Stimulated activated CD4-positive, alpha-beta T cell treated with anti-CD3 and anti-CD28 coated beads, Interleukin-12 subunit alpha, Interleukin-12 subunit beta, amount 100 ng/mL, for 48 hours (primary cell): ENCODE measurements at places on chromosomes 1 and 21.

DNA sequence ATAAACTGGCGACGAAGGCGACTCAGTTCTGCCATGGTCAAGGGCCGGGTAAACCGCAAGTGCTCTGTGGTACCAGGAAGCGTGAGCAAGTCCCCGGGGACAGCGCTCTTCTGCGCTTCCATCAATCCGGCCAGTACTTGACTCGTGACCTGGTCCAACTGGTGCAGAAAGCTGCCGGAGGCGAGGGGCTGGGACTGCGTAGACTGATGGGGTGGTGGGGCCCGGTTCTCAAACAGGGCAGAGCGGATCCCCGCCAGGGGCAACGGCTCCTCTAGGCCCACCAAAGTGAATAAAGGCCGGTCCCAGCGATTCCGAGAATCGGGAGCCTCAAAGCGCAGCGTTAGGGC, 852 bp downstream of the KTI12 start:
- no peak for DNase-seq

GRCh38 chr1:151326619-151327222, 495 bp downstream of the PI4KB start:
- DNase-seq, result peak; percentile 56

DNA sequence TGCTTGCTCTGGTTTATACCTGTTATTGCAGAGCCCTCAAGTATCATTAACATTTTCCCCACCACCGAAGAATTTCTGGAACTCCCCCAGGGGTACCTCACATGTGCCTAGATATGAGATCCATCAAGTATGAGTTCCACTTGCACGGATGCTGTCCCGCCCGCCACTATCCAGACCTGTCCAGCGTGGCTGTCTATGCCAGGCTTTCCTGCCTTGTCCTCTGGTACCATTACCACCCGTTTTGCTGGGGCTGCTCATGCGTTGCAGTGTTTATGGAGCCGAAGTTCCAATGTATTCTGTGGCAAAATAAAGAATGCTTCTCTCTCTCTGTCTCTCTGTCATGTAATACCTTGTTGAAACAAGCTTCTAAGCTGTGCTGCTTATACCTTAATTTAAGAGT, 543.5 kb upstream of the PTBP2 start:
- no peak for DNase-seq

DNA sequence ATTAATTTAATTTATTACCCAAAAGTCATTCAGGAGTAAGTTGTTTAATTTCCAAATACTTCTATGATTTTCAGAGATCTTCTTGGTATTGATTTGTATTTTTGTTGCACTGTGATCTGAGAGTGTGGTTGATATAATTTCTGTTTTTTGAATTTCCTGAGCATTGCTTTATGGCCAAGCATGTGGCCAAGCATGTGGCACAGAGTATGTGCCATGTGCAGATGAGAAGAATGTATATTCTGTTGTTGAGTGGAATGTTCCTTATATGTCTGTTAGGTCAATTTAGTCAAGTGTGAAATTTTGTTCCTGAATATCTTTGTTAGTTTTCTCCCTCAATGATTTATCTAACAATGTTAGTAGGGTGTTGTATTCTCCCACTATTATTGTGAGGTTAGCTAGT, 25.3 kb upstream of the IFI16 start:
- DNase-seq, result no peak

GRCh38 chr1:226082959-226083301, 20.4 kb downstream of the H3-3A start:
- DNase-seq, result no peak

DNA sequence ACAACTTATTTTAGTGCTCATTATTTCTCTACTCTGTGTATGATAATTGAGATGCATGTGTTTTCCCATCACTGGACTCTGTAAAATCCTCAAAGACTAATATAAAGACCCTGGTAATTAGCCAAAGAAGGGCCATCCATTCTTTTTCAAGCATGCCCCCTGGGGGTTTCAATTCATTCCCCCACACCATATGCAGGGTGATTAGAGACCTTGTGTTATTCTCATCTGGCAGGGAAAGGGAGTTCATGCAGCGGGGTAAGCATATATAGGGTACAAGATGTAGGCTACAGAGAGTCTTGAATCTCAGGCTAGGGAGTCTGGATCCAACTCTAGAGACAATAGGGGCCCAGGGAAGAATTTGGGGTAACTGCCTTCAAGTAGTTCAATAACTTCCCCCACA, 166.5 kb downstream of the TNR start:
- no peak for DNase-seq

GRCh38 chr1:81165963-81166362, 634.8 kb upstream of the ADGRL2 start:
- DNase-seq, result no peak

- no peak for DNase-seq
Measured at GRCh38 chr1:206833106-206833680, 32.2 kb upstream of the IL20 start.

DNA sequence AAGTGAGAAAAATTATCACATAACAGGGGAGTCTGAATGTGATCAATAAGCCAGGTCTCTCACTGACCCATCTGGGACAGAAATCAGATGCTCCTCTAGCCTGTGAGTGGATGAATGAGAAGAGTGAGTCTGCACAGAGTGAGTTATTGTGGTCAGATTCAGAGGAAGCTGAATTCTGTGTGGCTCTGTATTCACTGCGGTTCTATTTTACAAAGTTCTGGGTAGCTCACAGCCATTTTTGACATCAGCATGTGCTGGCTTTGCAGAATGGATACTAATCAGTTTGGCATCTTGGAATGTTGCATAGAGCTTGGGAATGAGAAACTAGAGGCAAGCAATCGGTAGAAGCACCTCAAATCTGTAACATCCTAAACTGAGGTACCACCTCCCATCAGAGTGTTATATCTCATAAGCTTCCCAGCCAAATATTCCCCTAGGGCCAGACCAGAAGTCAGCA, 3.8 kb downstream of the COLGALT2 start:
- no peak for DNase-seq

GRCh38 chr1:184892116-184892515, 82.2 kb downstream of the NIBAN1 start:
- no peak for DNase-seq

- DNase-seq, result no peak
Measured at GRCh38 chr1:40563266-40563665, 31.8 kb downstream of the ZNF684 start.

GRCh38 chr21:18265944-18266343, 21.3 kb downstream of the CHODL start:
- DNase-seq, result no peak

DNA sequence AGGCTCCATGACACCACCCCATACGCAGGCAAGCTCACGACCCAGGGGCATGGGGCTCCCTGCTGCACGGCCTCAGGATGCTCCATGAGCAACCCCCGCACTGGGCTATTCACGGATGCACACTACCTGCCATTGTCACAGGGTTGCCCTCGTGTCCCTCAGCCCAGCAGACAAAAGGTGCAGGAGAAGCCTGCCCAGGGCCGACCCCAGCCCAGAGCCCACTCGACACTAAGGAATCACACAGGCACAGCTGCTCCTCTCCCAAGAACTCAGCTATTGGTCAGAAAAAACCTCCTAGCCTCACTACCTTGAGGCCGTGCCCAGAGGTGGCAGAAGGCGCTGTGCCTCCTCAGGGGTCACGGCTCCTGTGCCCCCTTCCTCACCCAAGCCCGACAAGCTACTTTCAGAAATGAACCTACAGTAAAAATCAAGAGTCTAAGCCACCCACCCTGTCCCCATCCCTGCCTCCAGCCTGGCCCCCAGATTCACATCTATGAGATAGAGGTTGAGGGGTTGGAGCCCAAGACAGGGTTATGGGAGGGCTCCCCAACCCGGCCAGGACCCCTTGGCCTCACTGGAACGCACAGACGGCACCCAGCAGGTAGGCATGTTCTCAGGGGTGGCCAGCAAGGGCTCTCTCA, 6.4 kb upstream of the SPATC1L start:
- no peak for DNase-seq

GRCh38 chr1:24659993-24660665, 17.0 kb downstream of the SRRM1 start:
- DNase-seq, result no peak

DNA sequence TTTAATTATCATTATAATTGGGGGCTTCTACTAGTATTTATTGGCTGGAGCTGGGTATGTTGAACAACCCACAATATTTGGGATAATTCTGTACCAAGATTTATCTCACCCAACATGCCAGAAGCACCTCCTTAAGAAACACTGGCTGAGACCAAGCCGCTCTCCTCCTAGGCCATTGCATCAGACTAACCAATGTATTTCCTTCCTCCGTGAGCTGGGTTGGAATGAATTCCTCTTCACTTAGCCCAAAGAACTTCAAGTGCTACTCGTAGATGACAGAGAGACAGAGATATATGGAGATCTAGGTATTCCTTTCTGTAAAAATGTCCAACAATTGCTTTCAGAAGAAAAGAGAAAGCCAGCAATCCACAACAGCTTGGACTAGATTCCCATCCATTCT, 87.2 kb upstream of the ETS2 start:
- DNase-seq, result no peak

GRCh38 chr1:209250861-209251636, 332.5 kb upstream of the CAMK1G start:
- DNase-seq, result no peak

DNA sequence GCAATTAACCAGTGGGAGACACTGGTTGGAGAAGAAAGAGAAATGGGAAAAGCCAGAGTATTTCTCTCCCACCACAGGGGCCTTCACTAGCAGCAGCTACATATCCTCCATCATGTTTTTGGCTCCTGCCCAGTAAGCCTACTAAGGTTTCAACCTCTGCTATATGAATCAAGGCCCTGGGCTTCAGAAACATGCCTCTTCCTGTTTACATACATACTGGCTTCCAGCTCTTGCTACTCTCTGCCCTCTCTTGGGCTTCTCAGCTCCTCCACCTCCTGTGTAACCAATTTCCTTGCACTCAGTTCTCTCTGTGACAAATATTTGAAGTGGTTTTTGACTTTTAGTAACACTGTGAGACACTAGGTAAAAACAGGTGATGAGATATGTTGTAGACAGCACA, 80.8 kb downstream of the LRRC7 start:
- DNase-seq, result no peak

DNA sequence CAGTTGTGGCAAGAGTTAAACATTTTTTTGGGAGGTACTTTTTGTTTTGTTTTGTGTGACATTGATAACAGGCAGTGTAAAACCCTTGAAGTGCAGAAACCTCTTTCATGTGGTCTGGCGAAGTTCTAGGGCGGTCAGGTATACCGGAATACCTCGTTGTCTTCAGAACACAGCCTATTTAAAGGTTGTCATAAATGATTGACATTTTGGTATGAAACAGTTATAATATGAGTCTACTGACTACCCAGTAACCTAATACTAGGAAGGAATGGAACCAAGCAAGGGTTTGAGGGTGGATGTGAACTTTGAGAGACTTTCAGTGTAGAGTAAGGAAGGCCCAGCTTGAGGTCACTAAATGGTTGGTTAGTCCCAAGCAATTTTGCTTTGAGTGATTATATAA, 40.5 kb downstream of the PATJ start:
- DNase-seq, result peak; percentile 3

DNA sequence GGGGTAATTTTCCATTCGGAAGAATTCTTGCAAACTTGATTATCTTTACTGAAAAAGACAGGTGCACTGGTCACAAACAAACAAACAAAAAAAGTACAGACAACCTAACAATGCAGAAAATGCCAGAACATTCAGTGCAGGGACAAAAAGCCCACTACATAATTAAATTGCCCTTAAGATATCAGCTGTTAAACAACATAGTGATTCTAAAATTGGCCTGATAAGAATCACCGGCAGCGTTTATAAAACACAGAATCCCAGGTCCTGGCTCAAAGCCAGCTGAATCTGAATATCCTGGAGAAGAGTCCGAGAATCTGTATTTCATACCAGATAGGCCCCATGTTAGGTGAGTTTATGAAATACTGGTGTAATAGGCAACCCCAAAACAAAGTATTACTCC, 6.1 kb downstream of the PLPP3 start:
- DNase-seq, result no peak

DNA sequence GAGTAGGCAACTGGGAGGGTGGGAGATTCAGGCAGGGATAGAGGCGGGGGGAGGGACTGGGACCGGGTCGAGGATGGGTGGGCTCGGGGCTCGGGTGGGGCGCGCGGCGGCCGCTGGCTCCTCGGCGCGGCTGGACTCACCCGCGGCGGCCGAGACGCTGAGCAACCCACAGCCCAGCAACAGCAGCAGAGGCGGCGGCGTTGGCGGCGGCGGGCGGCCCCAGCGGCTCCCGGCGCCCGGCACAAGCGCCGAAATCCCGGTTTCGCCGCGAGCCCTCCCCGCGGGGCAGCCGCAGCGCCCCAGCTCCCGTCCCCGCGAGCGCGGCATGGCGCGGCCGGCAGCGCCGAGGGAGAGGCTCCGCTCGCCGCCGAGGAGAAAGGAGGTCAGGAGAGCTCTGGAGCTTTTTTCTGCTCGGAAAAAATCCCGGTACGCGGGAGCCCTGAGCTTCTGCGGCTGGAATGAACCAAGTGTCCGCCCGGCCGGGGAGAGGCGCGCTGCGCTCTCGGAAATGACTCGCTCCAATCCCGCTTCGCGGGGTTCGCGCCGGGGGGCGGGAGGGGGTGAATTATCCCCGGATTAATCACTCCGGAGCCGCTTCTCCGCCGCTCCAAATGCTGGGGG, at the start of gene CSMD2:
Gene CSMD2 (minus strand): TSS at position 460 of the 621 bp plus-strand sequence. CDS start 133 bp downstream, at position 327.
- DNase-seq, result no peak

GRCh38 chr21:45152265-45152746, 77.9 kb downstream of the ADARB1 start:
- peak; percentile 60 for DNase-seq

- no peak for DNase-seq
Measured at GRCh38 chr1:174005032-174005431, 17.1 kb downstream of the RC3H1 start.

- DNase-seq, result no peak
Measured at GRCh38 chr1:47724432-47724999, 272.7 kb downstream of the TRABD2B start.

GRCh38 chr1:218817691-218818465, 355.8 kb upstream of the LYPLAL1 start:
- no peak for DNase-seq

GRCh38 chr1:3114846-3115245, 45.8 kb downstream of the PRDM16 start:
- no peak for DNase-seq

- DNase-seq, result no peak
Measured at GRCh38 chr1:42732126-42732680, 7.8 kb downstream of the CLDN19 start.

GRCh38 chr1:5430911-5431697, 561.1 kb downstream of the NPHP4 start:
- no peak for DNase-seq

DNA sequence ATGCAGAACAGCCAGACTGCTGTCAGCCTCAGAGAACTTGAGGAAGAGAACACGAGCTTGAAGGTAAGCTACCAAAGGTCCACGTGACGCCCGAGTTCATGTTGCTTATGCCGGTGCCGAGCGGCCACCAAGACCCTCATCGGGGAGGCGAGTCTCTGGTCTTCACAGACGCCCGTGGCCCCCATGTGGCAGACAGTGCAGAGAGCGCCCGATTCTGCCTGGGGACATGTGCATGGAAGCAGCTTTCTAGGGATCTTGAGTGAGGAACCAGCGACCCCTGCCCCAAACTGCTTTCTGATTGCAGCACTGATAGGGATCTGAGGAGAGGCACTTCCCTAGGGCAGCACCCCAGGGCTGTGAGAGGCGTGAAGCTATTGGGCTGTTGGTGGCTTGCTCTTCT, 56.3 kb upstream of the DIP2A start:
- DNase-seq, result no peak

GRCh38 chr1:30335997-30336390, 387.4 kb downstream of the MATN1 start:
- DNase-seq, result no peak
